ENCODE measurements at places on chromosomes 2 and 18.

- no peak for DNase-seq
These were observed 737.2 kb upstream of the RAB6C start for GRCh38 chr2:129242269-129242668.

- DNase-seq: no peak
These were observed 214.8 kb downstream of the MC4R start for GRCh38 chr18:60157810-60158209.

DNA sequence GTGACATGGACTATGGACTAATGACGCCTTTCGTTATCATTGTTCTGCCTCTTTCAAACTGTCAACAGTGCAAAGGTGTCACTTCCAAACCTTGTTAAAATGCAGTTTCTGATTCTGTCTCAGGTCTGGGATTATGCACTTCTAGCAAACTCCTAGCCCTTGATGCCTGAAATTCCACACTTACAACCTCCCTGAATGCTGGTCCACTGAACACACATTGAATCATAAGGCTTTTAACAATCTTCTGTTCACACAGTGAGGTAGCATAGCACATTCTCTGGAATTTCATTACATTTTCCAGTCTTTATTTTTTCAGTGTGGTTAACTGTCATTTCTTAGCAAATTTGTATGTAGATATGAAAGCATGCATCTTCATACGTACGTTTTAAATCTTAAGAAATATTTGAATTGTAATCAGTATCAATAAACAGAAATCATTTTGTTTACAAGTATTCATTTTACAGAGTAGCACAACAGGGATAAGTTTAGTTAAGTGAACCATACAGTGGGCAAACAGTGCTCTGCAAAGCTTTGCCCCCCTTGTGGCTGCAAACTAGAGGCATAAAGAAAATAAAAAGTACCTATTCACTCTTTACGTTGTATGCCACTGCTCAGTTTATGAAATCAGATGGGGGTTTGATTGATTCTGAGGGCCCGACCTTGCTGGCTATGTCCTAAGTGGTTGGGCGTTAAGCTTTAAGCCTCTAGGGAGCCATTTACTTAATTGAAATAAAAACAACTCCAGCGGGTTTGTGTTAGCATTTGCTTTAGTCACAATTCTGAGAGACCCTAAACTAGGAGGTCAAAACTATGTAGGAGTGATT is 250.8 kb downstream of the LRRTM1 start:
- DNase-seq: no peak

DNA sequence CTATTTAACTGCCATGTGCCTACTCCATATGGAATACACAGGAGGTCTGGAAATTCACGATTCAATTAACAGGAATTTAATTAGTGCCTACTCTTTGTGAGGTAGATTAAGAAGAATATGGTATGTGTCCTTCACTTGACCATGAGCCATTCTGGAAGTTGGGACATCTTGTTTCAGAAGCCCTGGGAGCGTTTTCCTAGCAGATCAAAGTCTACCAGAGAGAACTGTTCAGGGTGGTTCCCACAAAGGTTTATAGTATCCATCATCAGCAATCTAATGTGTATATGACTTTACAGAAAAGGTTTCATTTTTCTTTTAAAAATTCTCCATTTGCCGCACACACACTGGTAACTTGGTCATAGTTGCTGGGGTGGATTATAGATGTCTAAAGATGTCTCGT is 159.1 kb downstream of the LRRTM1 start:
- no peak for DNase-seq

GRCh38 chr2:196131384-196131937 is 39.9 kb downstream of the STK17B start:
- no peak for DNase-seq

GRCh38 chr18:44870631-44871502 is 190.2 kb downstream of the SETBP1 start:
- no peak for DNase-seq

DNA sequence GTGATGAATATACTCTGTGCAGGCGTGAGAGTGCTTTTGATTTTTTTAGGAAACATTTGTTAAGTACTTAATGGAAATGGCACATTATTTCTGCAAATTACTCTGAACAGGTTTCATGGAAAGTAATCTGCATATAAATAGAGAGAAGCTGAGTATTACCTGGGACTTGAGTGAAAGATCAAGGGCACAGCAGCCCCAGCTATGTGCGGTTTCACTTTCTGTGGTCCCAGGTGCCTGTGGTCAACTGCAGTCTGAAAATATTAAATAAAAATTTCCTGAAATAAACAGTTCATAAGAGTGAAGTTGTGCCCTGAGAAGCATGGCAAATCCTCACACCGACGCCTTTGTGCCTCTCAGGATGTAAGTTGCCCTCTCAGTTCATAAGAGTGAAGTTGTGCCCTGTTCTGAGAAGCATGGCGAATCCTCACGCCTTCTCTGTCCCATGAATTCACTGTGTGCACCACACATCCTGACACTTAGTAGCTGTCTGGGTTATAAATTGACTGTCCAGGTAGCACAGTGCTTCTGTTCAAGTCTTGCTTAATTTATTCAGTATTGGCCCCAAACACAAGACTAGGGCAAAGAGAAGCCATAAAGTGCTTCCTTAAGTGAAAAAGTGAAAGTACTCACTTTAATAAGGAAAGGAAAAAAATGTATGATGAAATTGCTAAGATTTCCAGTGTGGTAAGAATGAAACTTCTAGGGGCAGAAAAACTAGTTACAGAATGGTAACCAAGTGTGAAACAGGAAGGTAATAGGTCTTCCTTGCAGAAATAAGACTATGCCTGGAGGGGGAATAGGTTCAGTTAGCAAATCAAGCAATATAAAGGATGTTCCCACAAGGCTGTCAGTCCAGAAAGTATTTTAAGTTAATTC is 4.3 kb upstream of the SNTG2 start:
- no peak for DNase-seq

GRCh38 chr2:175080479-175080878 is 75.3 kb upstream of the CHN1 start:
- DNase-seq: no peak

DNA sequence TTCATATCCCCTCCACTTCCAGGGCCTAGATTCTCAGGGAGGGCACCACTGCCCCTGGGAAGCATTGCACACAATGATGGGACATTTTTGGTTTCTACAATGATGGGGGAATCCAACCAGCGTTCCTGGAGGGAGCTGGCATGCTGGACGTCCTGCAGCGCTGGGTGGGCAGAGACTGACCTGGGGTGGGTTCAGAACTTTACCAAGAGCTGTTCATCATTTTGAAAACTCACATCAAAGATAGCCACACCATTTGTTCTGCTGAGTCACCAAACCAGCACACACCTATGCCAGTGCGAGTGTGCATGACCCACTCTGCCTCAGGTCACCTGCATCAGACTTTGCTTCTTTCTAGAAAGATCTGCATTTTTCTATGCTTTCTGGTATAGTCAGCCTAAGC is 14.1 kb upstream of the ARMC9 start:
- no peak for DNase-seq

GRCh38 chr2:190599546-190600220 is 49.2 kb upstream of the NAB1 start:
- no peak for DNase-seq

DNA sequence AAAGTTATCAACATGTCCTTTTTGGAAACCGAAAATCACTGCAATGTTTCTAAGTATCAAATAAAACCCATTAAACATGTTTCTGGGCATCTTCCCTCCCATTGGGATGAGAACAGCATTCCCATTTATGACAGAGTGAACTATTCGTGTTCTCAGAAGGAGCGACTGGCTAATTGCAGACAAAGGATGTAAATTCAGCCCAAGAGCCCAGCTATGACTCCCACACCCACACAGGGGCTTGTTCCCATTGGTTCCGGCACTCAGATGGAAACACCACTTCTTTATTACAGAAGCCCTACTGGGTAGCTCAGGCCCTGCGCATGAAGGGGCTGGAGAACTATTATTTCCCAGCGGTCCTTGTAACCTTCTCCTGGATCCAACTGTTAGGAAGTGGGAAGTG is 16.6 kb upstream of the NPAS2 start:
- DNase-seq: no peak

- no peak for DNase-seq
These were observed 177.9 kb downstream of the NRP2 start for GRCh38 chr2:205860181-205860580.

DNA sequence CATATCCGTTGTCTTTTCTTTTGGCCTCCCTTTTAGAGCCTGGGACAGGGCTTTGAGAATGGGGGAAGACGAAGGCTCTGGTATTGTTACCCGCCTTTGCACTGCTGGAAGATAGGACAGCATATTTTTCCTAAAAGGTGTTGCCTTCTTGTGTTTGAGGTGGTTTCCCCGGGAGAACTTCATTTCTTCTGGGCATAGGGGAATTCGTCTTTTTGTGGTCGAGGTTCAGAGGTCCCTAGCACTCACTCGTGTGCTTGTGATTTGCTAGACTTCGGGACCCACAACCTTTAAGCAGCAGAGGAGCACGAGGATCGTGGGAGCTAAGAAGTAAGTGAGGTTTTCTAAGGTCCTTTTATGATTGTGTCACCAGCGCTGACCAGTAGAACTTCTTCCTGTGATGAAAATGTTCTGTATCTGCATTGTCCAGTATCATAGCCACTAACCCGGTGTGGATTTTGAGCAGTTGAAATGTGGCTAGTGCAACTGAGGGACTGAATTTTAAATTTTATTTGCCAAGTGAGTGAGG is 611 bp downstream of the ZNF512 start:
- DNase-seq: no peak
